ENCODE measurements at places on chromosomes 2 and 18. TPM values are rescaled to one million over a fixed set of nuclear protein-coding genes. Genes with fewer than 3 reads are reported as not detected.

Gene FAM228A
- 0.69 TPM for total RNA-seq

Gene SETBP1
- 24.1 TPM for total RNA-seq

Gene NGEF
- total RNA-seq: 3.9 TPM

Gene ELOA2
- total RNA-seq: not detected

Gene WDR7
- 27.0 TPM for total RNA-seq

Gene POLR1B
- 19.0 TPM for total RNA-seq

Gene BBS5
- total RNA-seq: 10.6 TPM

Gene FSHR
- not detected for total RNA-seq

Gene MLPH
- 6.5 TPM for total RNA-seq

DNA sequence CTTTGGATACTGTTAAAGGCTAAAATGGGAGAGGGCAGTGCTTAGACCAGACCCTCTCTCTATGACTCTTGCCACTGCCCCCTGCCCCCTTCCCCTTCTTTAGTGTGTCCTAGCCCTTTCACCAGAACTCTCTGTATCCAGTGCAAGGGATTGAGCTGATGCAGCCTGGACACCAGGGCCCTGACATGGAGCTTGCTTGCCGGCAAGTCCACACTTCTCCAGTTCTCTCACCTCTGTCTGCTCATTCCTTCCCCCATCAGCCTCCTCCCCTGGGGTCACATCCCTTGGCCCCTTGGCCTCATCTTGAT lies 1.5 kb upstream of the WNT6 start:
- DNase-seq: no peak

- no peak for DNase-seq
These were observed 9.9 kb downstream of the AQP12B start for GRCh38 chr2:240672701-240673190.

- no peak for DNase-seq
These were observed 41.5 kb upstream of the MC4R start for GRCh38 chr18:60413944-60414547.

DNA sequence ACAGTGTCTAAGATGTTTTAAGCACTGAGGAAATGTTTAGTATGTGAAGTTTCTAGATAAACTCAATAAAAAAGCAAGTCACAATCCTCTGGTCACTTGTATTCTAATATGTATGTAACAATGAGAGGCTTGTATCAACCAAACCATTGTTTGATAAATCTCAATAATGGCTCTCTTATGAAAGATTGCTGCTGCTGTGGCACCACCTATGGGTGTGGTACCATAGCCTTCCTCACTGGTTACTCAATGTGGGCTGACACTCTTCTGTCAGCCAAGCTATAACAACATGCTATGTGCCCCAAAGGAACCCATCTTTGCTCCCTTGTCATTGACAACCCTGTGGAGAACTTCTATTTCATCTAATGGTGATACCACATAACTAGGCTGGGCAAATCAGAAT lies 12.6 kb upstream of the RAB1A start:
- DNase-seq: no peak

GRCh38 chr2:240453461-240454105 lies 18.1 kb downstream of the GPC1 start:
- no peak for DNase-seq

GRCh38 chr2:43803113-43803512 lies 29.3 kb downstream of the DYNC2LI1 start:
- no peak for DNase-seq

DNA sequence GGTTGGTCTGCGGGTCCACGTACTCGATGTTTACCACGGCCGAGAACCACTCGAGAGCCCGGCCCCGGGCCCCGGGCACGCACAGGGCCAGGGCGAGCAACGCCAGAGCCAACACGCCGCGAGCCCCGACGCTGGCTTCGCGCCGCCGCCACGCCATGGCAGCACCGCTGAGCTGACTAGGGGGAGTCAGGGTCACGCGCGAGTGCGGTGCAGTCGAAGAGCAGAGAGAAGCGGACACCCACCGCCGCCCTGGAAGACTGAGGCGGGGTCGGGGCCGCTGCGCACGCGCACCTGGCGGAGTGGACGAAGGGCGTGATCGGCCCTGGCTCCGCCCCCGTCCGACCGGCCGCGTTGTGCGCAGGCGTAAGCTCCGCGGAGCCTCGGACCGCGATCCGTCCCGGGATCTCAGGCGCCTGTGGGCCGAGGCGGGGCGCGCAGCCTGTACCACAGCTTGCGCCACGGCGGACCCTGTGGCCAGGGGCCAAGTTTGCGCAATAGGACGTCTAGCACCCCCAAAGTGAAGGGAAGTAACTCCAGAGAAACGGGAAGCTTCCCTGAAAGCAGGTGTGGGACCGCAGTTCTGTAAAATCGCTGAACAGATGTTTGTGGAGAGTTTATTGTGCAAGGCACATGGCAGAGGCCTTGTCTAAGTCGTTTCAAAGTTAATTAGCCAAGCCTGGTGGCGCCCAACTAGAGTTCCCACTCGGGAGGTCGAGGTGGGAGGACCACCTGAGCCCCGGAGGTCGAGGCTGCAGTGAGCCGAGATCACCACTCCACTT lies at the start of gene RNF149:
Gene RNF149, minus strand, starts transcription at position 270 of the 779 bp plus-strand sequence. Its CDS starts 113 bp downstream, at position 157.
- peak; percentile 83 for DNase-seq

DNA sequence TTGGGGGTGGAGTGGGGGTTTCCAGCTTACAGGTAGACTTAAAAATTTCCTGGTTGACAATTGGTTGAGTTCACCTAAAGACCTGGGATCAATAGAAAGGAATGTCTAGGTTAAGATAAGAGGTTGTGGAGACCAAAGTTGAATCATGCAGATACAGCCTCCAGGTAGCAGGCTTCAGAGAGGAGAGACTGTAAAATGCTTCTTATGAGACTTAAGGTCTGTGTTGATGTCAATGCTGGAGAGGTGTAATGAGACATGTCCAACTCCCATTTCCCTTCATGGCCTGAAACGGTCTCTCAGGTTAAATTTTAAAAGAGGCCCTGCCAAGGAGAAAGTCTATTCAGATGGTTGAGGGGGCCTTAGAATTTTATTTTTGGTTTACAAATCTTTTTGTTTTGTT lies 38.5 kb upstream of the RND3 start:
- no peak for DNase-seq

GRCh38 chr2:15662579-15662978 lies 70.9 kb downstream of the DDX1 start:
- DNase-seq: no peak

Data from skin of body (tissue), 3 donors.